Calu3 (cell line): ENCODE measurements at places on chromosomes 2 and 18. TPM values are rescaled to one million over a fixed set of nuclear protein-coding genes. Genes with fewer than 3 reads are reported as not detected.

MLPH gene
- total RNA-seq = 39.8 and 47.2 TPM in 2 replicates

ARHGAP15 gene
- 1.2 TPM in 1 of 2 replicates, not detected in the other for total RNA-seq

- peaks cover 15% of the 10 kb centered on the region for H3K27me3 ChIP-seq
- no peak overlapping the region for H3K4me3 ChIP-seq
- H3K27ac ChIP-seq = no peak overlapping the region
- no peaks in the 10 kb centered on the region for H3K36me3 ChIP-seq
- H3K4me1 ChIP-seq = peaks cover 10% of the 10 kb centered on the region
Observed at GRCh38 chr2:99734236-99734635, 244.4 kb upstream of the REV1 start.

DNA sequence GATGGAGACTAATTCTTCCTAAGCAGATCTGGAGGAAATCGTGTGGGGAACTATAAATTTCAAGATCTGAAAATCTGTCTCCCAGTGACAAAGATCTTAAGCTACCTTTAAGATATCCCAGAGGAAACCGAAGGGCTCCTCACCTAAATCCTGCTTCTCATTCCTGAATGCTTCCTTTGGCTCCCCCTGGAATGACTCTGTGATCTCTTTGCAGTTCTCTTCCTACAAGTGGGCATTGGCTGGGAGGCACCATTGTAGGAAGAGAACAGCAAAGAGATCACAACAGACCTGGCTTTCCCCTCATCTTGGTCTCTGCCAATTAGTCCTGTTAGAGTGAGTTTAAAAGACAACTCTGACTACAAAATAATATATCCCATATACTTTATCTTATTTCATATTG, 70.0 kb upstream of the KCNH7 start:
- H3K36me3 ChIP-seq = no peaks in the 10 kb centered on the region
- no peak overlapping the region for H3K27ac ChIP-seq
- H3K27me3 ChIP-seq = no peaks in the 10 kb centered on the region
- DNase-seq = no peak
- H3K4me3 ChIP-seq = no peak overlapping the region

DNA sequence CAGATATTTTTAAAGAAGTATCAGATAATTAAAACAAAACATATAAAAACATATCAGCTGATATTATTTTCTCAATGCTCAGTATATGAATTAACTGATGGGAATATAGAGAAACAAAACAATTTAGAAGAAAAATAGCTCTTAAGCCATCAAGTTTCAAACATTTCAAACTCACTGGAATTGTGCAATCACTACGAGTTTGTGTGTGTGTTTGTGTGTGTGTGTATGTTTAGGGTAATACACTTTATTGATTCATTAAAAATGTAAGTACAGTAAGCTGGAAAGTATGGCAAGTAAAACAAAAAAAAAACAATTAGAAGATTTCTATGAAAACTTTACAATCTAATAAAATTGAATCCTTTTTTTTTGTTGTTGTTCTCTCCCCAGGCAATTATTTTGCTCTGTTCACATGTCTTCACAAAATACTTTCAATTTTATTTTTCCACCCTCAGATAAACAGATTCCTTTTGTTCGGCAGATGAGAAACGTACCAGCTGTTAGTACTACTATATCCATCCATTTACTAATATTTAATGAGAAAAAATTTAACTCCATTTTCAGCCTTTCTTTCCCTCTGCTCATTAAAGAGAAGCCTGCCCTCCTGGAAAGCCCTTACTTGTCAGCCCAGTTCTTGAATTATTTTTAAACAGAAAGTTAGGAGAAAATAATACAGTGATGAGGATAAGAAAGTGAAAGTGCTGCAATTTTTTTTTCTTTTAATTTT, 87.6 kb downstream of the SLC8A1 start:
- no peaks in the 10 kb centered on the region for H3K36me3 ChIP-seq
- H3K4me3 ChIP-seq = no peak overlapping the region
- no peak overlapping the region for H3K27ac ChIP-seq
